Thymus (tissue), 14 donors: ENCODE measurements at places on chromosomes 4 and X.
A peak's percentile ranks its signal among the peaks of the same experiment; 100 is the strongest.

GRCh38 chr4:113383111-113383785, 333.8 kb downstream of the ANK2 start:
- no peak for DNase-seq

DNA sequence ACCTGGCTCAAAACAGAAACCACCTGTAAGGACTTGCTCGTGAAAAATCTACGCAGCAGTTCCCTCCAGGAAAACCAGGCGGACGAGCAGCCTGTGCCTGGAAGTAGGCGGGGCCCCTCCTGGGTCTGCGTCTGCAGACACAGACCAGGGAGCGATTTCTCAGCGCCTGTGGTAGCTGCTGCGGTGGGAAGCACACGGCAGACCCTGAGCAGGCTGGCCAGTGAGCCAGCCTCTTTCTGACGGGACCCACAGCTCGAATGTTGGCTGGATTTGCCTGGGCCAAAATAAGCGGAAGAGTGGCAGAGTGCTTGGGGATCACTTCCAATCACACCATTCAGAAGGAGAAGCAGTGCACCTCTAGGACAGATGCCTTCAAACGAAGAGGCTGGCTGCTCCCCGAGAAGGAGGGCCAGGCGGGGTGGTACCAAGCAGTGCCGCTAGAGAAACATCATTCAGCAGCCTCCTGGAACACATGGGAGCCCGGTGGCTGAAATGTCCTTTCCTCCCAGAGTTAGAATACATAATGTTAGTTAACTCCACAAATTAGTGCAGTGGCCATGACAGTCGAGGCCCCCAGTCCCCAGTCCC, 85.9 kb downstream of the GATB start:
- no peak for DNase-seq

DNA sequence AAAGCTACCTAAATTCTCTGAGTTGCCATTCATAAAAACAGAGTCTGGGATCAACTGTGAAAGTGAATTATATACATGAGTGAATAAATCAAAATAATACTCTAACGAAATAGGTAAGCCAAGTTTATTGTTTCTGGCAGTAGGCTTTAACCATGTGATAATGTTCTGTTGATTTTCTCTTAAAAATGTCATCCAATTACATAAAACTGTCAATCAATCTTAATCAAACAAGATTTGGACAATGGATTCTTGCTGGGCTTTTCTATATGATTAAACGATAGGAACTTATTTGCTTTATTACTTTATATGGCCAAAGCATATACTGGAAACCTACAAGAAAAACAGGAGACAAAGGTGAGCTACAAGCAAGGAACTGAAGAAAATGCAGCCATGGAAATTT, 148.8 kb downstream of the INPP4B start:
- DNase-seq, result no peak

GRCh38 chr4:159018062-159018629, 84.7 kb upstream of the RAPGEF2 start:
- no peak for DNase-seq

- DNase-seq, result no peak
Measured at GRCh38 chr4:150884625-150885024, 130.5 kb downstream of the LRBA start.

GRCh38 chrX:53116101-53116500, 22.2 kb downstream of the KANTR start:
- no peak for DNase-seq

GRCh38 chrX:110519906-110520452, 161.3 kb downstream of the RTL9 start:
- DNase-seq, result no peak

DNA sequence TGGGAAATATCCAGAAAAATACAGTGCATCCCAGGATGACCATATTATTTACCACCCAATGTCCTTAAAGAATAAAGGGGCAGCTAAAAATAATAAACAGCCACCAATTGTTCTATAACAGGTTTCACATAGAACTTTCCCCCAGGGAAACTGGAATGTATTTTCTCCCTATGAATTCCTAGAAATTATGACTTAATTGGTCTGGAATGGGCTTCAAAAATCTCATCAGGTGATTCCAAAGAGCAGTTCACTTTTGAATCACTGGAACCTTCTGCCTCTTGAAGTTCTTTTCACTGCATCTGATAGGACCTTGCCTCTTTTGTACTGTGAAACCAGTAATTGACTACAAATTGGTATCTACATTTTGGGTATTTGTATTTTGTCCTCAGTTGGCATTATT, 119.3 kb downstream of the ZNF330 start:
- no peak for DNase-seq

- DNase-seq, result no peak
Measured at GRCh38 chrX:20313899-20314298, 47.2 kb upstream of the RPS6KA3 start.

DNA sequence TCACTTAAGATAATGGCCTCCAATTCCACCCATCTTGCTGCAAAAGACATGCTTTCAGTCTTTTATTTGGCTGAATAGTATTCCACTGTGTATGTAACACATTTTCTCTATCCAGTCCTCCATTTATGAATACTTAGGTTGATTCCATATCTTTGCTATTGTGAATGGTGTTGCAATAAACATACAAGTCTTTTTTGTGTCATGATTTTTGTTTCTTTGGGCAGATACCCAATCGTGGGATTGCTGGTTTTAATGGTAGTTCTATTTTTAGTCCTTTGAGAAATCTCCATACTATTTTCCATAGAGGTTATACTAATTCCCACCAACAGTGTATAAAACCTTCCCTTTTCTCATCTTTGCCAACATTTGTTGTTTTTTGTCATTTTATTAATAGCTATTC, 180.9 kb downstream of the SMIM20 start:
- no peak for DNase-seq

DNA sequence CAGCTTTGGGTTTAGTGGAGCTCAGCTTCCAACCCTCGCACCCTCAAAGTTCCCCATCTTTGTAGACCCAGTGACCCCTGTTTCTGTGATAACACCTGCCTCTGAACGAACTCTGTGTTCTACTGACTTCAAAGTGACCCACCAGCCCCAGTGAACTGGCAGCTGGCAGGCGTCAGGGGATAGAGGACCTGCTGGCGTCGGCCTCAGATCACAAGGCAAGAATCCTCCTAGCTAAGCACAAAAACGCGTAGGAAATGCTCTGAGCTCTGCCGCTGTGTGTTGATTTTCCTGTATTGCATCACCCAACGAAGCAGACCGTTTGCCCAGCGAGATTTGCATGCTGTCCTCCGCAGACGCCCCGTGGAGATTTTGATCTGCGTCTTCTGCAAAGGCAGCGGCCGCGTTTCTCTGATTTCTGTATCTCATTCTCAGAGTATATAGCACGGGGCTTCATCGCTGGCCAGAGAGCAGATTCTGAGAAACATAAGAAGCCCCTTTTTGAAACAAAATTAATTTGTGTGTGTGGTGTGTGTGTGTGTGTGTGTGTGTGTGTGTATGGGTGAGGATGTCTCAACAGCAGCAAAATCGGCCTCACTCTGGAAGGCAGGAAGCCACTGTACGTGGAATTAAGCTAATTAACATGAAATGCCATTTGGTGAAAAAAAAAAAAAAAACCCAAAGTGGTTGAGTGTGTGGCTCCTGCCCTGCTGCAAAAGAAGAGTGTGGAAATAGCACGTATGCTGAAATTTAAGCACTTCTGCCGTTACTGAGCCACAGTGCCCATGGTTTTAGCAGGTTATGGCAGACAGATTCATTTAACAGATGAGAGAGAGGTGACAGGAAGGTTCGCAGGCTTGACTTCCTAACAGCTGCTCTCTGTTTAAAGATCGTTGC, 29.2 kb upstream of the ASMTL start:
- peak; percentile 85 for DNase-seq

DNA sequence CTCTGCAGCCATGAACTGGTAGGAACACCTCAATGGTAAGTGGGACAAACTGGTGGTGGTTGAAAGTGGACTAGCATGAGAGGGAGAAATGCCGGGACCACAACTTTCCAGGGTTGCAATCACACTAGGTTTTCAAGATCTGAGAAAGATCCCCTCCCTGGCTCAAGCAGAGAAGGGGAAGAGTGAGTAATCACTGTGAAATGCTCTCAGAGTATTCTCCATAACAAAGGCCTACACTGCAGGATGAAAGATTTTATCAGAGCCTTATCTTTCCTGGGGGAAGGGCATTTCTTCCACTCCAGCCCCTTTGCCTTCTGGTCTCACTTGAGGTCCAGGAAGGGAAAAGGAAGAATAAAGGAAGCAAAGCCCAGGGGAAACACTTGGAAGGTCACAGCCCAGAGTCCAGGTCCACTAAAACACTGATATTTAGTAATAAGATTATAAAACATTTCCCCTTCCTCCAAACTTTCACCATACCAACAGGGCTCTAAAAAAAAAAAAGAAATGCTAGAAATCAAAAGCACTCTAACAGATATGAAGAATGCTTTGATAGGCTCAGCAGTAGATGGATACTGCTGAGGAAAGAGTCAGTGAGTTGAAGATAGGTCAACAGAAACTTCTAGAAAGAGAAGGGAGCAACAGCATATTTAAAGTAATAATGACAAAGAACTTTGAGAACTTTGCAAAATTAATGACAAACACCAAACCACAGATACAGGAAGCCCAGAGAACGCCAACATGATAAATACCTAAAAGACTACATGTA, 95.9 kb downstream of the WDFY3 start:
- DNase-seq, result no peak

DNA sequence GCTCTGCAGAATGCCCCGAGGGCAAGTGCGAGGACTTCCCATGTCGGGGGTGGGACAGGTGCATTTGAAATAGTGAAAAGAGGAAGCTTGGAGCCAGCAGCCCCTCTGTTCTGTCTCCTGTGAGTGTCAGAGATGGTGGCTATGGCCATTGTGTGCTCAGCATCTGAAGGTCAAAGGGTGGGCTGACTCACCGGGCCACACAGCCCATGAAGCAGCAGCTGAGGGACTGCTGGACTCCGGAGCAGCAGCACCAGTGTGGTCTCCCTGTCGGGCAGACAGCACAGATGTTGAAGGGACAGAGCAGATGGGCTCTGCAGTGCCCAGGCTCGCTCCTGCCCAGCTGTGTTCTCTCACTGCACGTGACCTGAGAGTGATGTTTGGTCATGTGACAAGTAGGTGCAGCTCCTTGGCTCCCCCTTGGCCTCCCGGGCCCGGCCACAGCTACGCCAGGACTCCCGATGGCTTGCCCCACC, 53.5 kb downstream of the TBC1D14 start:
- no peak for DNase-seq

GRCh38 chr4:94588896-94589693, 137.4 kb downstream of the PDLIM5 start:
- no peak for DNase-seq

- no peak for DNase-seq
Measured at GRCh38 chr4:40980318-40980883, 230.6 kb downstream of the NSUN7 start.

- DNase-seq, result no peak
Measured at GRCh38 chr4:30879855-30880598, 159.9 kb downstream of the PCDH7 start.

DNA sequence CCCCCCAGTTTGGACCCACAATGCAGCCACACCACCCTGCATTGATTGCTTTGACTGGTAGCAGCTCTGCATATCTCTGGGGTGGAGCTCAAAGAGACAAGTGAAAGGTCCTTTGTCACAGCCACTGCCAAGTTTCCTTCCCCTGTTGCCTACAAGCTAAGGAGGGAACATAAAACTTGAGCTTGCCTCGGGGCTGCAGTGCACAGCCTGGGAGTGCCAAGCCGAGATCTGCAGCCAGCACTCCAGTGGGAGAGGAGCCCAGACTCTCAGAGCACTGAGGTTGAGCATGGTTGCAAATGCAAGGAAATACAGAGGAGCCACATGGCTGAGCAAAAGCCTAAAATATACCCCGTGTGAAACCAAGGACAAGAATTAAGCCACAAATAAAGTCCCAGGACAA, 142.2 kb downstream of the DKK2 start:
- DNase-seq, result no peak

- DNase-seq, result no peak
Measured at GRCh38 chr4:4595252-4595651, 53.4 kb upstream of the STX18 start.

GRCh38 chr4:116332508-116332907, 752.9 kb downstream of the TRAM1L1 start:
- DNase-seq, result no peak

- no peak for DNase-seq
Measured at GRCh38 chr4:105327222-105327621, 146.6 kb downstream of the PPA2 start.

DNA sequence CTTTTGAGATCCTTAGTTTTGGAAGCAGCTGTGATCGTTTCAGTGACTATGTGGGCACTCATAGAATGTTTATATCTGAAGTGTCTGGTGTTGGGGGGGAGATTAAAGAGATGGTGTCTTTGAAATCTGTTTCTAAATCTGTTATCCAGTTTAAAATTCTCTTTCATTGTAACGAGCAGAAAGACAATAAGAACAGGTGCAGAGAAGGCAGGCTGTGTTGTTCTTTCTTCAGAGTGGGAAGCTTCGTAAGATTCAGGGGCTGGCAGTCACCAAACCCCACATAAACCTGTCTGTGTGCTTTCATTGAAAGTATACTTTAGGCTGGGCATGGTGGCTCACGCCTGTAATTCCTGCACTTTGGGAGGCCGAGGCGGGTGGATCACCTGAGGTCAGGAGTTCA, 16.3 kb upstream of the DHRSX start:
- DNase-seq, result no peak

DNA sequence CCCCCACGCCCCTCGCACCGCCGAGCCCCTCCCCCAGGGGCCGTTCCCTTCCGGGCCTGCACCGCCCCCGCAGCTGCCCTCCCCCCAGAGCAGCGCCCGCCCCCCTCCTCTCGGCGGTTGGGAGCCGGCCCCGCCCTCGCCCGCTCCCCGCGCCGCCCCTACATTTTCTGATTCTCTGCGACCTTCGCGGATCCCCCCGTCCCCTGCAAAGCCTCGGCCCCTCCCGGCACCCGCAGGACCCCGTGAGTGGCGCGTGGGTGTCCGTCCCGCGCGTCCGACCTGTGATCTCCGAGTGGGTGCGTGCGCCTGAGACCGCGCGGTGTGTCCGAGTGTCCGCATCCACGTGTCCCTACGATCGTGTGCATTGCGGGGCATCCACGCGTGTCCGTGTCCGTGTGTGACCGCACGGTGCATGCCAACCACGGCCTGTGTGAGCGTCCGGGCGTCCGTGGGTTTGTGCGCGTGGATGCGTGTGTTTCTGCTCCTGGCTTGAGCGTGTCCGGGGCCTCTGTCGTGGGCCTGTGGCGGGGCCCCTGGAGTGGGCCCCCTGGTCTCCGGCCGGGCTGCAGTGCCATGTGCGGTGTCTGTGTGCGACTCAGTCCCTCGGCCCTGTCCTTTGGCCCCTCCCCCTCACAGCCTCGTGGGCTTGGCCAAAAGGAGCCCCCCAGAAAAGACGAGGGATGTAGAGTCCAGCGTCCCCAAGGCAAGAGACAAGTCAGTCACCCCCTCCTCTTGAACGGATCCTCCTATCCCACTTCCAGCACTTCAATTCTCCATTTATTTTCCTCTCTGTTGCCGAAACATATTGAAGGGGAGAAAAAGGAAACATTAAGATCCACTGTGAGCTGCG, 8.8 kb upstream of the NKX1-1 start:
- no peak for DNase-seq

DNA sequence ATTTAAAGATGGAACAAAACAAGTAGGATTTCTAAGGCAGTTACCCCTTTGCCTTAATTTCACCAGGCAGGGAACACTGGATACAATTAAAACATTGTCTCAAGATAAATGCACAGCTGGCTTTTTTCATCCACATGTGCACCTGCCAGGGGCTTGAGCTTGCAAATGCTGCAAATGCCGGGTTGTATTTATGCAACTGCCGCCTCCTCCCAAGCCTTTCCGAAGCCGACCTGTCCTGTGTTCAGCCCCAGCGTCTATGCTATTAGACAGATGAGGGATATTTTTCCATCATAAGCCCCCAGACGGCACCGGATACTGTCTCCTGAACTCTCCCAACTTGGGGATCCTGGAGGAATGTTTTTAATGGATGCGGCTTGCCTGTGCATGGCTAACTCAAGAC, 251.6 kb downstream of the CRLF2 start:
- DNase-seq, result no peak

GRCh38 chr4:189117426-189117825, 823.2 kb upstream of the FRG1 start:
- no peak for DNase-seq
